ENCODE measurements at places on chromosomes 16 and 17.

DNA sequence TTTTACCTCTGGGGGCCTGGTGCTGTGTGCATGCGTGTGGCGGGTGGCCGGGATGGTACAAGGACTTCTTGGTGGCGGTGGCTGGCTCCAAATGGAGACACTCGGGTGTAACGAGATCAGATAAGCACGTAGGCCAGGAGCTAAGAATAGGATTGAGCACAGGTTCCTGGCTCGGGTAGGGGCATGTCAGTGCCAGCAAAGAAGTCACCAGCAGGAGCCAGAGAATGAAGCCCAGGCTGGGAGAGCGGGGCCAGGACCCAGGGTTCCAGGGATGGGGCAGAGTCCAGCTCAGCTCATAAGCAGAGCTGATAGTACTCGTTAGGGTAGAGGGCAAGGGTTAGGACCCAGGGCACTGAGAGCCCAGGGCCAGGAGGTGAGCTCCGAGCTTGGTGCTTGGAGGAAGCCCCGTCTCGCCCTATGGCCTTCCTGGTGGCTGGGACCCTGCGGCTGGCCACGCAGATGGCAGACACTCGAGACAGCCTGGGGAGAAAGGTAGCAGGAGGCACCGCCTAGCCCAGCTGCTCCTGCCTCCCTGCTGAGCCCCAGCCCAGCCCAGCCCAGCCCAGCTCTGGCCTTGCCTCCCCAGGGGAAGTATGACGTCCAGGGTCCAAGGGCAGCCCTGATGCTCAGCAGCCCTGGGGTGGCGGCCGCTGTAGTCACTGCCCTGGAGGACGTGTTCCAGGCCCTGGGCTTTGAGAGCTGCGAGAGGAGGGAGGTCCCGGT is 8.9 kb downstream of the ZNF213 start:
- no peak for DNase-seq

GRCh38 chr16:77402118-77402517 is 32.7 kb downstream of the ADAMTS18 start:
- DNase-seq, result no peak

- DNase-seq, result no peak
Observed at GRCh38 chr16:77745972-77746371, 23.7 kb downstream of the NUDT7 start.

DNA sequence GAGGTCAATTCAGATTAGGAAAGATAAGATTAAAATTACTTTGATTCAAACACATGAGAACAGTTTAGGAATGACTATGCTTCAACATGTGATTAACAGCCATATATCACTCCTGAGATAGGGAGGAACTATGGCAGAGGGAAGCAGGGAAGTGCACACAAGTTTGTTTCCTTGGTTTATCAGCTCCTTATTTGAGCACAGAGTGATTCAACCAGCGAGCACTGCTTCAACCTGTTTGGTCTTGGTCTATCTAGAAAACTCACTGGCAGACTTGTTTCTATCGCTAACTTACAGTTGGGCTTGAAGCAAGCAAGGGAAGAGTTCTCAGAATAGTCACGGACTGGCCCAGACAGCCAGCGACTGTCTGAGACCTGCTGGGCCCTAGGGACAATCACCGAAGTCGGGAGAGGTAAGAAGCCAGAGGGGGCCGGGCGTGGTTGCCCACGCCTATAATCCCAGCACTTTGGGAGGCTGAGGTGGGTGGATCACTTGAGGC is 23.5 kb downstream of the TUBG1 start:
- no peak for DNase-seq

- DNase-seq, result no peak
Observed at GRCh38 chr17:28888832-28889231, 8.7 kb downstream of the FLOT2 start.

DNA sequence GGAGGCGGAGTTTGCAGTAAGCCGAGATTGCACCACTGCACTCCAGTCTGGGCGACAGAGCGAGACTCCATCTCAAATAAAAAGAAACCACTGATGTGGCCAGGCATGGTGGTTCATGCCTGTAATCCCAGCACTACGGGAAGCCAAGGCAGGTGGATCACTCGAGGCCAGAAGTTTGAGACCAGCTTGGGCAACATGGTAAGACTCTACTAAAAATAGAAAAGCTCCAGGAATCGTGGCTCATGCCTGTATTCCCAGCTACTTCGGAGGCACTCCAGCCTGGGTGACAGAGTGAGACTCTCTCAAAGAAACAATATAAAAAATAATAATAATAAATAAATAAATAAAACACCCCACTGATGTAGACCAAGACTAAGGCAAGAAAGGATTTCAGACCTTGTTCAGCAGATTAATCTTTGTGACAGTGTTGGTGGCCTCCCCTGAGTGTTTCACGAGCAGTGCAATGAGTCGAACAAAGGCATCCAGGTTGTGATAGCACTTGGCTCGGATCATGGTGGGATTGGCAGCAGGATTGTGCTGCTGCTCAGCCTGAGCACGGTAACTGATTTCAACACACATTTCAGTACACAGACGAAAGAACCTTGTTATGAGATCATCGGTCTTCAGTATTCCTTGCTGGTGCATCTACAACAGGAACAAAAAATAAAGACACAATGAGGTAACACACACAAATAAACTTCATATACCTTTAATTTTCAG is 18.6 kb downstream of the SETD6 start:
- no peak for DNase-seq

DNA sequence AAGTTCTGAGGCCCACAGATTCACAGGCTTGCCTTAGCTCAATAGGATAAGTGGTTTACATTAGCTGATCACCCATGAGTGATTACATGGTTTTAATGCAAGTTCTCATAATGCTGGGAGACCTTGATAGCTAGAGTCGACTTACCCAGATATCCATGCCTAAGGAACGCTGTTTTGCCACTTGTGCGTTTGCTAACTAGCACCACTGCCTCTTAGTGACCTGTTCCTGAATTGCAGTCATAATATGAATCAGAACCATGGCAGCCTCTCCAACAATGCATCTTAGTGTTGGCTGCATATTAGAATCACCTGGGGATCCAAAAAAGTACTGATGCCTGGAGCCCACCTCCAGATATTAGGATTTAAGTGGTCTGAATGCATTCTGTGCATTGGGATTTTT is 251.1 kb upstream of the CDH5 start:
- no peak for DNase-seq

DNA sequence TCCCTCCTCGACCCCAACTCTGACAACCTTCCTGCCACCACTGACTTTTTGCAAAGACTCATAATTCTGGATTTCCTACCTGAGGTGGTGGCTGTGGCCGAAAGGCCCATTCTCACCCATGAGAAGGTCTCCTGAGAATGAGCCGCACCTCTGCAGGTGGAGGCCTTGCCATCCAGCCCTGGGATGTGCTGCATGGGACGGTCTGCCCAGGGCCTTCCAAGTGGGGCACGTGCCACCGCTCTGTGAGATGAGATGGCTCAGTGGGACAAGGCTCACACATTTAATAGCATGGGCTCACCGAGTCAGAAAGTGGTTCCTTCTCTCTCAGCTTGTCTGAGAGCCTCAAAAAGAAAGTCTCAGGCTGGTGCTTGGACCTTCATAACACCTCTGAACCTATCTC is 112.8 kb downstream of the AMFR start:
- no peak for DNase-seq

DNA sequence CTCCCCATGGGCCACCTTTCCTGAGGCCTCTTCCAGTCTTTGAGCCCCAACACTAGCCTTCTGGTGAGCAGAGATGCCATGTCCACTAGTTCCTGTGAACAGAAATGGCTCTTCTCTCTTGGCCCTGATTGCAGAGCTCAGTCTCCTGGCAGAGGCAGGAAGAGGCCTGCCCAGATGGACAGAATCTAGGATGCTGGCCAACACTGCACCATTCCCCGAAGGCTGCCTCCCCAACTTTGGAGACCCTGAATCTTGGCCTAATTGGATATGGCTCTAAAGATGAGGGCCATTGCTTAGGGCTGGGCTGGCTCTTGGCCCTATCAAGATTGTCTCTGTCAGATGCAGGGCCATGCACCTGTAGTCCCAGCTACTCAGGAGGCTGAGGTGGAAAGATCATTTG is 18.0 kb upstream of the DYNLL2 start:
- DNase-seq, result no peak

DNA sequence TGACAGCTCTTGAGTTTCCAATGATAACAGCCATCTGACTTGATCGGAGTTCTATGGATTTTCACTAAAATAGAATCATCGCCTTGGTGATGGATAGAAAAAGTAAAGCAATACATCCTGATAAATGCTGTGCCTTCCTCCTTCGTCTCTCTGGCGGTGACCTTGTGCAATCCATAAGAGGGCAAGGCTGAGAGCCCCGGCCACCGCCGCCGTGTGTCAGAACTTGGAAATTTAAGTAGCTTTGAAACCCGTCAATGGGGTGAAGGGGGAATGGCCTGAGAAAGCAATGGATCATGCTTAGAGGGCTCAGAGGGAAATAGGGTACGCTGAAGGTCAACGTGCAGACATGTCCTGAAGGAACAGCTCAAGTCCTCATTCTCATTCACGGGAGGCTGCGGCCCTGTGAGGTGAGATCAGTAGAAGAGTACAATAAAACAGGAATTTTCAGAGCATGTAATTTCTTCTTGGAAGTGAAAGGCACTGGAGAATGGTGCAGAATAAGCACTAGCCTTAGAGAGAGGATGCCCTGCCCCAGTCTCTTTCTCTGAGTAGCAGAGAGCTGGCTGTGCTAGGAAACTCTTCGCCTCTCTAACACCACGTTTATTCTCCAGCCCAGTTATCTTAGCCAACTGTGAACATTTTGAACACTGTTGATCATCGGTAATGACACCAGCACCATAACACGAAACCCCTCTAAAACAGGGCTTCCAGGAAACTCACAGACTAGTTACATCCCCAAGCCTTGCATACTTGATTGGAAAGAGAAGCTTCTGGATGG is 573.5 kb downstream of the WWOX start:
- DNase-seq, result no peak

- DNase-seq, result no peak
Observed at GRCh38 chr17:31415004-31415454, 23.6 kb downstream of the RAB11FIP4 start.

Data from right lung (tissue), 10 donors.